ENCODE measurements at places on chromosomes 4 and X. TPM values are rescaled to one million over a fixed set of nuclear protein-coding genes. Genes with fewer than 3 reads are reported as not detected.

The MEPE gene
- total RNA-seq: not detected

The RPL9 gene
- total RNA-seq: 1,774 TPM

GRCh38 chr4:53573696-53574095 lies 17.6 kb downstream of the LNX1 start:
- DNase-seq: no peak

GRCh38 chr4:3783693-3784306 lies 17.6 kb downstream of the ADRA2C start:
- no peak for DNase-seq

The CT45A5 gene
- not detected for total RNA-seq

The RTL5 gene
- total RNA-seq: 1.9 TPM

The CSAG1 gene
- total RNA-seq: not detected

GRCh38 chr4:168503652-168504362 lies 7.0 kb downstream of the PALLD start:
- no peak for DNase-seq

The XKRX gene
- total RNA-seq: 0.23 TPM

DNA sequence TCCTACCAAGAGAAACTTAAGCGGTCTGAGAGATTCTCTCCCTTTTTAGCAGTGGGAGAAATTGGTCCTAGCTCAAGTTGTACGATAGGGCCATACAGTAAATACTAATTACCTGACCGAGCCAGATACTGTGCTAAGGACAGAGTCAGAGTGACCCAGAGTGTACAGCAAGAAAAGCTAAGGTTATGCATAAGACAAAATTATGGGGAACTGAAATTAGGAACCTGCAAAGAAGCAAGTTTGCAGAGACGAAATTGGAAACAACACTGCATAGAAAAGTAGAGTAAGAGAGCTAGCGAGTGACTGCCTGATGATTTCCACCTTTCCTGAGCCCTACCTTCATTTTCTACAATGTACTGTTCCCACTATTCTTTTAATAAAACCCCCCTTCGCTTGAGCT lies 278.1 kb downstream of the NKX6-1 start:
- no peak for DNase-seq

The TCEAL6 gene
- not detected for total RNA-seq

DNA sequence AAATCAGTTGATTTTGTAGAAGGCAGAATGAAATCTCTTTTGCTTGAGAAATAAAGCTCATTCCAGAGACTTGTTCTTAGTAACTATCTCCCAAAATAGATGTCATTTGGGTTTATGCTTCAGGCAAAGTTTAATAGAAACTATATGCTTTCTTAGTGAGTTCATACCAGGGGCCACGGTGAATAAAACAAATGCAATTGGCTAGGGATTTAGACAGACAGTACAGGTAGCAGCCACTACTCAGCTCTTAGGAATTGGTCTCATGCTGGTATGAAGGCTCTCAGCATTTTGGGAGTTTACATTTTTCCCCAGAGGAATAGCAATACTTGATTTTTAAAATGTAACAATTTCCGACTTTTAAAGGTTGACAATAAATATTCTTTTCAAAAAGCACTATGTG lies 27.0 kb downstream of the GYPA start:
- no peak for DNase-seq

- no peak for DNase-seq
These were observed 70.2 kb upstream of the TLR3 start for GRCh38 chr4:185998791-185999190.

DNA sequence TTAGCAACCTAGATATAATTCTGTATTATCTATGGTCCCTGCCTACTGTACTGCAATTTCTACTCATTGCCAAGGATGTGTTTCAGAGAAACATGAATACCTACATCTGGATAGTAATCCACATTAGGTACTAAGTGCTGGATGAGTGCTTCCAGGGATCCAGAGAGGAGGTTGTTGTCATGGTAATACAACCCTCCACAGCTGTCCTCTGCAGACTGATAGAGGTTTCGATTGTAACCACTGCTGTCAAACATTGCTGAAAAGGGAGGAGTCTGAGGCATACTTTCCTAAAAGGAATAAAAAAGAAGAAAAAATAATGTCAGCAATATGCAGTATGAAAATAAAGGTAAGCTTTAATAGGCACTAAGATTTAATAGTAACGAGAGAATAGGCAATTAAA lies 12.5 kb downstream of the RASGEF1B start:
- DNase-seq: no peak

DNA sequence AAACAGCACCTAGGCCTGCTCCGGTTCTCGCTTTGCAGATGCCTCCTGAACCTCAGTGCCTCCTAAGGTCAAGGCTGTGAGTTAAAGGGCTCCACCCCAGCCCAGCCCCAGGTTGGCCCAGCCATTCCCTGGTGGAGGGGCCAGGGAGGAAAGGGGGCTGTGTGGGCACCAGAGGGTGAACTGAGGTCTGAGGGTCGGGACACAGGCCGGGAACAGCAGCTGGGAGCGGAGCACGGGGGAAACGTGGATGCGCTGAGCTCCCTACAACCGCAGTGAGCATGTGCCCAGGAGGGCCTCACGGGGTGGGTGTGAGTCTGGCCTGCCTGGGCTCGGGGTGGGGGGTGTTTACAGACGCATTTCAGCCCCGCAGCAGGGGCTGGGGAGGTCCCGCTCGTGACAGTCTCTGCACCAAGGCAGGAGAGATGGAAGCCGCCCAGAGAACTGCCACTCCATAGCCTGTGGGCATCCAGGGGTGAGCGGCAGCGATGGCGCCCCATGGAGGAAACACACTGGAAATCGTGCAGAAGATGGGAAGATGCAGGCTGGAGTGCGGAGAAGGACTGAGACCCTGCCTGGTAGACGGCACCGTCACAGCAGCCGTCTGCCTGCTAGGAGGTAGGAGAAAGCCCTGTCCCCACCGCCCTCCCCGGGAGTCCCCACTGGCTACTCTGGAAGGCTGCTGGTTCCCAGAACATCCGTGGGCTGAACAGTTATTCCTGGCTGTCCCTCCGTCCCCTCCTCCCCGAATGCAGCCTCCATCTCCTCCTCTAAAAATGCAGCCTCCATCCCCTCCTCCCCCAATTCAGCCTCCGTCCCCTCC lies 9.9 kb upstream of the SLC25A6 start:
- no peak for DNase-seq

DNA sequence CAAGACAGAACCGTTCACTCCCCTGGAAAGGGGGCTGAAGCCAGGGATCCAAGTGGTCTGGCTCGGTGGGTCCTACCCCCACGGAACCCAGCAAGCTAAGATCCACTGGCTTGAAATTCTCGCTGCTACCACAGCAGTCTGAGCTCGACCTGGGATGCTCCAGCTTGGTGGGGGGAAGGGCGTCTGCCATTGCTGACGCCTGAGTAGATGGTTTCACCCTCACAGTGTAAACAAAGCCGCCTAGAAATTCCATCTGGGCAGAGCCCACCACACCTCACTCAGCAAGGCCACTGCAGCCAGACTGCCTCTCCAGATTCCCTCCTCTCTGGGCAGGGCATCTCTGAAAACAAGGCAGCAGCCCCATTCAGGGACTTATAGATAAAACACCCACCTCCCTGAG lies 13.4 kb upstream of the PBDC1 start:
- DNase-seq: no peak

The SH3D19 gene
- 79.8 TPM for total RNA-seq

DNA sequence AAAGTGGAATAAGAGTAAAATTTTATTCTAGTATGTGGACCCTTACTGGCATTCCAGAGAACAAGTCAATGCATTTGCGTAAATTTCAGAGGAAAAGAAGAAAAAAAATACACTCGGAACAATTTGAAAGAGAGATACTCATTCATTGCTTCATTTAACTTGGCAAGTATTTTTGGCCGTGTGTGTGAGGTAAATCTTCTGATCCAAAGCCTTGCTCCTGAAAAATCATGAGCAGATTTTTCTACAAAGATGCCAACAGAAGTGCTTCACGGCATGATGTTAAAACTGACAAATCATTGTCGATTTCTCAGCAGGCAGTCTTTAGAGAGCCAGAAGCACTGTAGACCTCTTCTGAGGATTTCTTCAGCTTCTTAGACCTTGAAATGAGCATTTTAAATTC lies 194.0 kb downstream of the COX18 start:
- DNase-seq: no peak

DNA sequence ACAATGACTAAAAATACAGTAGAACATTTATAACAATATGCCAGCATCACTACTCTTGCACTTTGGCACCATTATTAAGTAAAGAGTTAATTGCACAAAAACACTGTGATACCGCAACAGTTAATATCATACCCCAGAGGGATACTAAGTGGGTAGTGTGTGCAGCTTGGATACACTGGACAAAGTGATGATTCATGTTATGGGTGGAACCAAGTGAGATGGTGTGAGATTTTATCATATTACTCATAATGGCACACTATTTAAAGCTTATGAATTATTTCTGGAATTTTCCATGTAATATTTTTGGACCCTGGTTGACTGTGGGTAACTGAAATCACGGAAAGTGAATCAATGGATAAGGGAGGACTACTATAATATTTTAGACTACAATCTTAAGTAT lies 265.3 kb downstream of the PCDH18 start:
- no peak for DNase-seq

DNA sequence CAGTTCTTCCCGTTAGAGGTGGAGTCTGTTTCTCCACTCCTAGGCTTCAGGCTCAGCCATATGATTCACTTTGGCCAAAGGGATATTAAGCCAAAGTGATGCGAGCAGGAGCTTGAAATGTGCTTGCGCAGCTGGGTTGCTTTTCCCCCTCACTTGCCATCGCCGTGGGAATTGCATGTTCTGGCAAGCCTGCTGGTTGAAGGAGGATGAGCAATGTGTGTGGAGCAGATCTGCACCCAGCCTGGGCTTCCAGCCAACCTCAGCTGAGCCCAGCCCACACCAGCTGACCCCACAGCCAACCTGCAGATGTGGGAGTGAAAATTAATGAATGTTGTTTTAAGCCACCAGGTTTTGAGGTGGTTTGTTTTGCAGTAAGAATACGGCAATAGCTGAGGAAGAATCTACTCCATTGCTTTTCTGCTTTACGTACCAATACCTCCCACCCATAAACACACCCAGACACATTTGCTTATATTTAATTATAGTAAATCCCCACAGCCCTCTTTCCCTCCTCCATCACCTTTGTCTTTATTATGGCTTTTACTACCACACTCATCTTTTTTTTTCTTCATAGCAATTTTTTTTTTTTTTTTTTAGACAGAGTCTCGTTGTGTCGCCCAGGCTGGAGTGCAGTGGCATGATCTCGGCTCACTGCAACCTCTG lies 132.8 kb upstream of the FUNDC1 start:
- no peak for DNase-seq

The ATP1B4 gene
- total RNA-seq: not detected

- peak; percentile 90 for DNase-seq
These were observed 39.1 kb upstream of the PDLIM5 start for GRCh38 chr4:94412658-94413038.

The TMEM35A gene
- 8.1 TPM for total RNA-seq

DNA sequence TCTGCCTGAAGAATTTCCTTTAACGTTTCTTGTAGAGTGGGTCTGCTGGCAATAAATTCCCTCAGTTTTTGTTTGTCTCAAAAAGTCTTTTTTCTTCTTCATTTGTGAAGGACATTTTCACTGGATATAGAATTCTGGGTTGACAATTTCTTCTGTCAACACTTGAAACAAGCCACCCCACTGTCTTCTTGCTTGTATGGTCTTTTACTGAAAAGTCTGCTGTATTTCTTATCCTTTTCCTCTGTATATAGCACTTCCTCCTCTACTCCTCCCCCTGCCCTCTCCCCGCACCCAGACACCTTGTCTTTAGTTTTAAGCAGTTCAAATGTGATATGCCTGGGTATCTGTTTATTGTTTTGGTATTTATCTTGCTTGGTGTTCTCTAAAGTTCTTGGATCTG lies 23.3 kb downstream of the SLC9A7 start:
- DNase-seq: no peak

DNA sequence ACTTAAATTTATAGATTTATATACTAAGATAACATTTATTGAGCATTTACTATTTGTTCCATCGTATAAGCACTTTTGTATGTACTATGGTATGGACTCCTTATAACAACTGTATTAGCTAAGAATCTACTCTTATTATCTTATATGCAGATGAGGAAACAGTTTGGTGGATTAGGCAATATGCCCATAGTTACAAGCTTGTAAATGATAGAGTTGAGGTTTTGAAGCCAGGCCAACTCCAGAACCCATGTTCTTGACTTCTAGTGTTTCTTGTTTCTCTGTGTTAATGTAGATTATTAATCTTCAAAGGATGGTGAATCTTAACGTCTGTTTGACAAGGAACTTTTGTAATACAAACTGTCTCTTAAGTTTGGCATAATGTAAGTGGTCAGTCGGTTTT lies 71.3 kb downstream of the STIM2 start:
- no peak for DNase-seq

GRCh38 chr4:87716371-87717265 lies 66.5 kb downstream of the DMP1 start:
- DNase-seq: no peak

DNA sequence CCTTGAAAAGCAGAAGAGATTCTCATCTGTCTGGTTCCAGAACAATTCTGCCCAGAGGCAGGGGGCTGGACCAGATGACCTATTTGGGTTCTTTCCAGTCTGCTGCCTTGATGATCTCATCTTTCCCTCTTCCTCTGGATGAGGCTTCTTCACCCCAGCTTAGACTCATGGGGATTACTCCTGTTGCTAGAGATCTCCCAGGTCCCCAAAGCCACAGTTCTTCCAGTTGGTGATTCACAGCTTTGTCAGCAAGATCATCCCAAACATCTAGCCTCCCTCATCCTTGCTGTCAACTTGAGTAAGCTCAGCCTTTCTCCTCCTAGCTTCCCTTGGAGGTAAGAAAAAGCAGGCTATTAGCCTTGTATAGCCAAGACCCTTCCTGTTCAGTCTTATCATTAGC lies 64.2 kb upstream of the PJA1 start:
- no peak for DNase-seq

DNA sequence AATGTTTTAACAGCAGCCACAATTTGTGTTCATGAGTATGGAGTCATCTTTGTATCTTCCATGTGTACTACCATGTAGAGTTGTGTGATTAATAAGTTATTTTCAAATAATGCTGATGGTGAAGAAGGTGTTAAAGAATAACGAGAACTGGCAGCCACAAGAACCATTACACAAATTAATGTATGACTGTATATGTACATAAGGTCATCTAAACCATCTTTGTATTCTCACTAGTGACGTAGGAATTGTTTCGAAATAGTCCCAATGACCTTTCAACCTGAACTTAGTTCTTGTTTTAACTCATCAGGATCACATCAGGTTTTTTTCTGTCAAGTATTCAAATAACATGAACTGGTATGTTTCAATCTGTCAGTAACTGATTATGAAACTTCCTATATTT lies 48.3 kb upstream of the NOCT start:
- no peak for DNase-seq

The USP51 gene
- 0.92 TPM for total RNA-seq
